ENCODE measurements at places on chromosomes 7 and 10. TPM values are rescaled to one million over a fixed set of nuclear protein-coding genes. Genes with fewer than 3 reads are reported as not detected.

DNA sequence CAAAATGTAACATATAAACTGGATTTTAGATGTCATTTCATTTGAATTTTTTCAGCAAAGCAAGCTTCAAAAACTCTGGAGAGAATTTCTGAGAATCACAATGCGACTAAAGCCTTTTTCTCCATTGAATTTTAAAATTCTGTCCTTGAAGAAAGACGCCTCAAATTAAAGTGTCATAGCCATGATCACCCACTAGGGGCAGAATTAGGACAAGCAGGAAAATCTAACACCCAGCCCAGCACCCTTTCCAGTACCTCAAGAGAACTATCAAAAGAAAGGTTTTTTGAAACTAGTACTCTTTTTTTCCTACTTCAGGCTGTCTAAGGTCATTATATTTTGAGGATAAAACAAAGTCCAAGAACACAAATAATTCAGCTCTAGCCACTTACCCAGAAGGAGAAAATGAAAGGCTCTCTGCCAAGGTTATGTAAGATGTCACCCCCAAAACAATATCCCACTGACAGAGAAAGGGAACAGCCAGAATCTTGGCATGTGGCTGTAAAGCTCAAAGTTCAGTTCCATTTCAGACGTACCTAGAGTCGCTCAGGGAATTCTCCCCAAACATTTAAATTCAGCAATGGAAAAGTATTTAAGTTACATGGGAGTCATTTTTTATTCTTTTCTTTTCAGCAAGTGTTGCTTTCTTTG, 299.4 kb downstream of the SNX13 start:
- no peak for DNase-seq

- DNase-seq, result peak; percentile 65
These were observed 2.9 kb upstream of the ZNF467 start for GRCh38 chr7:149776289-149776688.

- DNase-seq, result peak; percentile 63
These were observed 231.1 kb downstream of the ARHGAP12 start for GRCh38 chr10:31697271-31698180.

- DNase-seq, result no peak
These were observed 121.7 kb downstream of the DOCK4 start for GRCh38 chr7:112084520-112084971.

DNA sequence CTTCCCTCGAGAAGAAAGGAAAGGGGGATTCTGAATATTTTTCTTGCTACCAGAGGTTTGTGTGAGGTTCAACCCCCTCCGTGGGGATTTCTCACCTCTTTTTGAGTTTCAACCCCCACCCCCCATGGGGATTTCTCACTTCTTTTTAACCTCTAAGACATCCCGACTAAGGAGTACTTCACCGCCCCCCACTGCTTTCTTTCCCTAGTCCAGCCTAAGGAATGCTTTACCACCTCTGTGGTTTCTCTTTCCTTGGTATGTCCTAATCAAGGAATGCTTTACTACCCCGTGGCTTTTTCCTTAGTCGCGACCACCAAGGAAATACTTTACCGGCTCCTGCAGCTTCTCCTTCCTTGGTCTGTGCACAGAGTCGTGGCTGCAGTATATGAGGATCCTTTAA, 149.4 kb downstream of the LYZL1 start:
- no peak for DNase-seq

GRCh38 chr10:88181902-88182600, 318.6 kb downstream of the PTEN start:
- DNase-seq, result no peak

DNA sequence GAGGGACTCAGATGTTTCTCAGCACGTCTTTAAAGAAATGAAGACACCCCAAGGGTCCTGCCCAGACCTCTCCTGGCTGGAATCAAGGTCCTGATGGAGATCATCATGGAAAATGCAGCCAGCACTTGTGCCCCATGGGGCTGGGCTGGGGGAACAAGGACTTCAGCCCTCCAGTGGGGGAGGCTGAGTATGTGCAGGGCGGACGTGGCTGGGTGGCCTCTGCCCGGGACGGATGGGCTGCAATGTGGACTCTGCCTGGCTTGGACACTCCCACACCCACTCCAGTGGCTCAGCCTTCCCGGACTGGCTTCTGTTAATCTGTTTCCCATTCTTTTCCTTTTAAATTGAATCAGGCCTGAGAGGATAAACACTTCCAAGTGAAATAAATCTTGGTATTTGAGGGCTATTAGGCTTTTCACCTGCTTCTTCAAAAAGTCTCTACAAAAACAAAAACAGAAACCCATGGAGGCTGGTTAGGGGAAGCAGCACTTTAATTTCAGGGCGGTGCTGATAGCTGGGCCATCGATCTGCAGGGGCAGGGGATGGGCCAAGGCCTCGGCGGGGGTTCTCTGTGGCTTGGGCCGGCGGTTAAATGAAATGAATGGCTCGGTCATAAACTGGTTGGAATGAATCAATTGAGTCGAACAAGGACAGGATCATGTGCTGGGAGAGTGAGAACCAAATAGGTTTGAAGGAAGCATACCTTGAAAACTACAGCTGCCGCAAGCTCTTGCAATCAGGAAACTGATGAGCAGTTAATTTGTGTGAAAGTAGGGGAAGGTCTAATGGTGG, 51.4 kb downstream of the ADARB2 start:
- no peak for DNase-seq

DNA sequence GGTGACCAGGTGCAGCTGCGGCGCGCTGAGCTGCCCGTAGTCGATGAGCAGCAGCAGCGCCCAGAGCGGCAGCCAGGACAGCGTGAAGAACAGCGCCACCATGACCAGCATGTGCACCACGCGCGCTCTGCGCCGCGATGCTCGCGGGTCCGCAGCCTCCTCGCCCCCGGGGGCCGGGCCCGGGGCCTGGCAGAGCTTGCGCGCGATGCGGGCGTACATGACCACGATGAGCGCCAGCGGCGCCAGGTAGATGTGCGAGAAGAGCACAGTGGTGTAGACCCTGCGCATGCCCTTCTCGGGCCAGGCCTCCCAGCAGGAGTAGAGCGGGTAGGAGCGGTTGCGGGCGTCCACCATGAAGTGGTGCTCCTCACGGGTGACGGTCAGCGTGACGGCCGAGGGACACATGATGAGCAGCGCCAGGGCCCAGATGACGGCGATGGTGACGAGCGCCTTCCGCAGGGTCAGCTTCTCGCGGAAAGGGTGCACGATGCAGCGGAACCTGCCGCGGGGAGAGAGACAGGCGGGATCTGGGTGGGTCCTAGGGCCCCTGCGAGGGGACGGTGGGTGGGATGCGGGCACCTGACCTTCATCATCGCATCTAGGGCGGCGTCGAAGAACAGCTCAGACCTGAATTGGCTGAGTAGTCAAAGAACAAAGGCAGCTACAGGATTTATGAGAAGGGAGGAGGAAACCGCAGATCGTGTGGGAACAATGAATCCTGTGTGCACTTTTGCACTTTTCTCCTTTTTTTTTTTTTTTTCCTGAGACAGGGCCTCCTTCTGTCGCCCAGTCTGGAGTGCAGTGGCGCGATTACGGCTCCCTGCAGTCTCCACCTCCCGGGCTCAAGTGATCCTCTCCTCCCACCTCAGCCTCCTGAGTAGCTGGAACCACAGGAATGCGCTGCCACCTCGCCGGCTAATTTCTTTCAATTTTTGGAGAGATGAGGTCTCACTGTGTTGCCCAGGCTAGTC, 22.4 kb upstream of the PPA1 start:
- no peak for DNase-seq

DNA sequence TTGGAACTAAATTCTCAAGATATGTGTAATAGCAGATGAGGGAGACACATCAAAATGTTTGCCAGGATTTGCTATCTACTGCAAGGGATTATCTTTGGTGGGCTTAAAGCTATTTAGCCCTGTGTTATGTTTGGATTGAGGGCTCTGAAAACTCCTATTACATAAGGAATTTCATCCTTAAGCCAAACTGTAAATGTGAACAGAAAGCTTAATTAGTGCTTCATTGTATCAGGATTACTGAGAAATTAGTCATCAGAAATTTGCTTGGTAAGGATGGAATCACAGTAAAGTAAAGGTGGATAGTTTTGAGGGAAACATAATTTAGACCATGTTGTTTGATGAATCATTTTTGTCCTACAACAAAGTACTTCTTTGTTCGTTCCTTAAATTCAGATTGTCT, 8.3 kb downstream of the ANKRD7 start:
- DNase-seq, result no peak

- no peak for DNase-seq
These were observed 25.1 kb downstream of the SGCE start for GRCh38 chr7:94630855-94631254.

- peak; percentile 98 for DNase-seq
These were observed at the start of gene EIF4H for GRCh38 chr7:74173866-74174605. TSS of gene EIF4H (plus strand) at chr7:74174356. CDS start at chr7:74174384, 28 bp downstream.

Gene CPN1
- polyA plus RNA-seq, result 0.16 TPM

Gene C10orf62
- not detected for polyA plus RNA-seq

Gene SYPL1
- polyA plus RNA-seq, result 122 TPM

Gene SPACDR
- polyA plus RNA-seq, result 4.0 TPM

Gene ODAD2
- 5.1 TPM for polyA plus RNA-seq

Gene TFR2
- polyA plus RNA-seq, result 1.1 TPM

Gene SLC13A4
- polyA plus RNA-seq, result 3.8 TPM

Gene ENTPD1
- 22.2 TPM for polyA plus RNA-seq
